NCI-H345 (cell line): ENCODE measurements at places on chromosomes 1 and 21.

GRCh38 chr1:53335661-53336060 is 7.8 kb upstream of the LRP8 start:
- no peak for DNase-seq

DNA sequence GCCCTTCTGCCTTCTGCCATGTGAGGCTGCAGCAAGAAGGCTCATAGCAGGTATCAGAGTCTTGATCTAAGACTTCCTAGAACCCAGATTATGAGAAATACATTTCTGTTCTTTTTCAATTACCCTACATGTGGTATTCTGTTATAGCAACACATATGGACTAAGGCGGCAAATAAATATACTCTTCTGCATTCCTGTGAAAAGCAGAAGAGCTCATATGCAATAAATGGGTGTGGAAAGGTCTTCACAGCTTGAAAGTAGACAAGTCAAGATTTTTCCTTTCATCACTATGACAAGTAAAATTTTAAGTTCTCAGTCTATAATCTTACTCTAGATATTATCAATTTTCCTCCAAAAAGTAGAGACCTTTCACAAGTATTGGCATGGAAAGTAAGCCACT is 36.6 kb downstream of the TNFSF18 start:
- DNase-seq: no peak

GRCh38 chr1:158506369-158506987 is 34.5 kb downstream of the OR10R2 start:
- no peak for DNase-seq

DNA sequence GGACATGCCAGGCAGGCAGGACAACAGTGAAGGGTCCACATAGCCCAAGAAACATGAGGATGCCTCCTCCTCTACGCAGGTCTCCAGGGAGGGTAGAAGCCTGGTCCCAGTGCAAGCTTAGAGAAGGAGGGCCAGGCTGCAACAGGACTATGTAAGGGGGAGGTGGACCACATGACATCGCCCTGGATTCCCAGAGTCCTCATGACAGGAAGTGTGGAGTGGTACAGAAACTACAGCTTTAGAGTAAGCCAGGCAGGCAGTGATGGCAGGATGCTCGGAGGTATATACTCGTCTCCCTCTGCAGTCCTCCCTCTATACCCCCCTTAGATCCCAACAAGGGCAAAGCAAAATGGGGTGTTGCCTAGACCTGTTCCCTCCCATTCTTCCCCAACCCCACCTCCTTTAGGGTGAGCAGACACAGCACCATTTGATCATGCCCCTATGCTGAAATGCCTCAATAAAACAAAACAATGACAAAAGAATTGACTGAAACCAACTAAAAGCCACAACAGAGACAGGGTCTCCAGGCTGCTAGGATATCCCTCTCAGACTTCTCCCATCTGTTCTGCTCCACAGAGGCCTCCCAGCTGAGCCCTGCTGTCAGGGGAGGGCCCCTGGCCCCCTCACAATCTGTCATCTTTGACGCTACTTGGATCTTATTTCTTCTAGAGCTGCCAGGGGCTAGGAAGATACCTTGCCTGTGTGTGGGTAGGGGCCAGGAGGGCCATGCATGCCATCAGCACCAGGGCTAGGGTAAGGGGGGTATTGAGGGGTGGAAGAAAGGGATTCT is 13.1 kb downstream of the FAM78B start:
- DNase-seq: no peak

GRCh38 chr1:100924212-100924611 is 28.3 kb downstream of the SLC30A7 start:
- no peak for DNase-seq

GRCh38 chr1:87644579-87645190 is 316.0 kb downstream of the LMO4 start:
- DNase-seq: peak; percentile 3

GRCh38 chr1:29166291-29166878 is 15.3 kb downstream of the SRSF4 start:
- DNase-seq: no peak

GRCh38 chr1:54812801-54813484 is 11.8 kb upstream of the TTC22 start:
- no peak for DNase-seq

DNA sequence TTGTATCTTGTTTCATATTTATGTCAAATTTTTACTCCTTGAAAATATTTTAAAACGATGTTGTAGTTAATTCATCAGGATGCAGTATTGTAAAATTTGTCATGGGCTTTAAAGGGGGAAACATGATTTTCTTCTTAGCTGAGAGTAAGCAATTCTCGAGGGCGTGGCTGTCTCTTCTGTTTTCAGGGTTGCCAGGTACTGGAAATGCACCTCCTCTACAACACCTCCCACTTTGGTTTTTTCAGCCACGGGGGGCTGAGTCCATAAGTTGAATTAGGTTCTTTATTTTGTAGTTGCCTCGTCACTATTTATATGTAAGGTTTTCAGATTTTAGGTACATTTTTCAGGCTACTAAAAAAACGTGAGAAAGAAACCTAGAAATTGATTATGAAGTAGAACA is 64.0 kb downstream of the PRDM2 start:
- no peak for DNase-seq

DNA sequence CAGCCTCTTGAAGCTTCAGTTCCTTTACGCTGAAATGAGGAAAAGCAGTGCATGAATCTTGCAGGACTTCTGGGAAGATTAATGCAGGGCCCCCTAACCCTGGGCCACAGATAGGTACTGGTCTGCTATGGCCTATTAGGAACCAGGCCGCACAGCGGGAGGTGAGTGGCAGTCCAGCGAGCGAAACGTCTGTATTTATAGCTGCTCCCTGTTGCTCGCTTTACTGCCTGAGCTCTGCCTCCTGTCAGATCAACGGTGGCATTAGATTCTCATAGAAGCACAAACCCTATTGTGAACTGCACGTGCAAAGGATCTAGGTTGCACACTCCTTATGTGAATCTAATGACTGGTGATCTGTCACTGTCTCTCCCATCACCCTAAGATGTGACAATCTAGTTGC is 130.2 kb downstream of the CHRM3 start:
- DNase-seq: no peak

- no peak for DNase-seq
Observed at GRCh38 chr1:247824023-247824422, at the start of gene OR14A16. TSS of gene OR14A16 (minus strand) at chr1:247824119. CDS start at chr1:247815729, 8,390 bp downstream.

GRCh38 chr1:14989931-14990728 is 163.4 kb upstream of the TMEM51 start:
- DNase-seq: no peak

DNA sequence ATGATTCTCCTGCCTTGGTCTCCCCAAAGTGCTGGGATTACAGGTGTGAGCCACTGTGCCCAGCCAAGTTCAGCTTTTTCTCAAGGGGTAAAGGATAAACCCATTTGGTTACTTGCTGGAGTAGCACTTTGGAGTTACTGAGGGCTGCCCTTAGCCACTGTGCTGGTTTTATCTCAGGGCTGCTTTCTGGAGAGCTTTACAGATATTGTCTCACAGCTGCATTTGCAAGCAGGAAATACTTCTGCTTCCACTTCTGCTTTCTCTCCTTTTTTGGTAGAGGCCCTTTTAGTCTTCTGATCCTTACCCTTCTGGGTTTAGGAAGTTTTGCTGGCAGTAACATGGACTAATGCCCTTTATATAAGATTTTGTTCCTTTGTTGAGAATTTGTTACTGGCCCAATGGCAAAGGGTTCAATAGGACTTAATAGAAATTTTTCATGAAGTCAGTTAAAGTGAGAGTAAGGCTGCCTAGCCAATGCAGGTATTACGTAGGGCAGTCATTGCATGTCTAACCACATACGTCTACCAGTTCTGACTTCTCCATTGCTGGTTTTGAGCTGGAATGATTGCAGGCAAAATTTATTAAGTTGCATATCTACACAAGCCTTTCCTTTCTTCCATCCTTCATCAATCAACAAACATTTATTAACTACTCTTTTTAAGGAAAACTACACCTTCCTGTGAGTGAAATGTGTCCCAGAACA is 24.4 kb downstream of the CAP1 start:
- DNase-seq: no peak

DNA sequence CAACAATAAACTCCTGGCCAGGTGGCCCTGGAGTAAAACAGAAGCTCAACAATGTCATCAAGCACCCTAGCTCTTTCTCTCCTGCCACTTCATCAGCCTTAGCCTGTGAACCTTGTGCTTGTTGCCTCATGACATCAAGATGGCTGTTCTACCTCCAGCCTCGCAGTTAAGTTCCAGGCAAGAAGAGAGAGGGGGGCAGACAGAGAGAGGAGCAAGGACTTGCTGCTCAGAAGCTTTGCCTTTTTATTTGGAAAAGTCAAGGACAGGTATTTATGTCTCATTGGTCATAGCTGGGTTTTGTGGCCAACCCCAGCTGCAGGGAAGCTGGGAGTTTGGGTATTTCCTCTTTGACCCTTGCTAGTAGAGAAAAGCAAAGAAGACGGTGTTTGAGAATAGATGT is 60.3 kb upstream of the GADD45A start:
- DNase-seq: no peak

DNA sequence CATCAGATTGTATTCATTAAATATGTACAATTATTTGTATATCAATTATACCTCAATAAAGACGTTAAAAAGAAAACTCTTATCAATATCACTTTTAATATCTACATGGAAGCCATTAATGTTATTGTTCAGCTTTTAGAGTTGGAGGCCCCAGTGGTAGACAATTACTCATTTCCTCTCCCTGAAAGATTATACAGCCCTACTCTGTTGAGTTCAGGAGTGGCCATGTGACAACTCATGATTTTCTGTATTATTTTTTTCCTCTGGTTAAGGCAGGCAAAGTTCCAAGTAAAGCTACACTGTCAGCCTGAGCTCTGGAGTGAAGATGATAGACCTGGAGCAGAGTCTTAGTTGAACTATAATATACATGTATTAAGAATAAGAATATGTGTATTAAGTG is 247.9 kb upstream of the B3GALT2 start:
- no peak for DNase-seq

GRCh38 chr21:38400195-38400919 is 97.9 kb downstream of the ERG start:
- no peak for DNase-seq

DNA sequence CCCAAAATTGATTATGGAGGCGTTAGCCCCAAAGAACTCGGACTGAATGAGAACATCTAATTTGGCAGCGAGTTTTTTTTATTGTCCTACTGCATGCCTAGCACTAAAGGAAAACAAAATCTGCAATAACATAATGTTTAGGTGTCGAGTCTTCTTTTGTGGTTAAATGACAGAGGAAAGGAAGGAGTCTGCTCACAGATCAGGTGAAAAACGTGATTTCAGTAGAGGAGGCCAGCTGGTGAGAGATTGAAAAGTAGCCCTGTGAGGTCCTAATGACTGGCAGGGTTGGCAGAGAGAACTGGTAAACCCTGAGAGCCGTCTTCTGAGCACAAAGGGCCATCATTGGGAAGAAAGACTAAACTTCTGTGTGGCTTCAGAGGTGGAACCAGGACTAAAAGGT is 24.2 kb downstream of the WDTC1 start:
- DNase-seq: no peak

DNA sequence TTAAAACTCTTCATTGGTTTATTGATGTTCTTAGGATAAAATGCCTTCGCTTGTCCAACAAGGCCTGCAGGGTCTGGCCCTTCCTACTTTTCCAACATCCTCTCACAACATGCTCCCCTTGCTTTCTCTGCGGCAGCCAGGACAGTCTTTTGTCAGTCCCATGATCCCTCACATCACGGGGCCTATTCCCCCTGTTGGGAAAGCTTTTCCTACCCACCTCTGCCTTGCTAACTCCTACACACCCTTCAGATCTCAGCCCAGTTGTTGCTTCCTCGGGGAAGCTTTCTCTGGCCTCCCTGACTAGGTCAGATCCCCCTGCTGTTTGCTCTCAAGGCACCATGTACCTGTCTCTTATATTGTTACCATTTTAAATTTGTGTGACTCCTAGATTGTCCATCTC is 19.0 kb downstream of the DLGAP3 start:
- DNase-seq: no peak

DNA sequence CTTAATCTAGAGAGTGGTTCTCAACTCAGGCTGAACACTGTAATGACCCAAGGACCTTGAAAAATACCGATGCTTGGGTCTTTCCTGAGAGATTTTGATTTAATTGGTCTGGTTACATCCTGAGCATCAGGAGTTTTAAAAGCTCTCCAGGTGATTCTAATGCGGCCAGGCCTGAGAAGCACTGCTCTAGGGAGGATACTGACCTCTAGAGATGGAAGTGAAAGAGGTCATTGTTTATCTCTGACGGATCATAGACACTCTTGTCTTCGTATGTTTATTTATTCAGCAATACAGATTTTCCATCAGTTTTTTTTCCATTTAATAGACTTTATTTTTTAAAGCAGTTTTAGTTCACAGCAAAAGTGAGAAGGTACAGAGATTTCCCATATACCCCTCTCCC is 54.5 kb upstream of the IGSF5 start:
- no peak for DNase-seq

DNA sequence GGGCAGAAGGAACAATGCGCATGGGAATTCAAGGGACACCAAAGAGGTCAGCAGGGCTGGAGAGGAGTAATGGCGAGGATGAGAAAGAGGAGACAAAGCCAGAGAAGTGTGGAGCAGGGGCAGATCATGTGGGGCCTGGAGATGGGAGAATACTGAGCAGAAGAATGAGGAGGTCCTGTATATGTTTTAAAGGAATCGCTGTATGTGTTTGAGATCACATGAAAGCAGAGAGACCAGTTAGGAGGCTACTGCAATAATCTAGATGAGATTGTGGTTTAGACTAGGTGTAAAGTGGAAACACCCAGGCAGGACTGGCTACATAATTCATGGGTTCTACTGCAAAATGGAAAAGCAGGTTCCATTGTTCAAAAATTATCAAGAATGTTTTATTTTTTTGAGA is 33.3 kb upstream of the SLC30A10 start:
- DNase-seq: no peak

DNA sequence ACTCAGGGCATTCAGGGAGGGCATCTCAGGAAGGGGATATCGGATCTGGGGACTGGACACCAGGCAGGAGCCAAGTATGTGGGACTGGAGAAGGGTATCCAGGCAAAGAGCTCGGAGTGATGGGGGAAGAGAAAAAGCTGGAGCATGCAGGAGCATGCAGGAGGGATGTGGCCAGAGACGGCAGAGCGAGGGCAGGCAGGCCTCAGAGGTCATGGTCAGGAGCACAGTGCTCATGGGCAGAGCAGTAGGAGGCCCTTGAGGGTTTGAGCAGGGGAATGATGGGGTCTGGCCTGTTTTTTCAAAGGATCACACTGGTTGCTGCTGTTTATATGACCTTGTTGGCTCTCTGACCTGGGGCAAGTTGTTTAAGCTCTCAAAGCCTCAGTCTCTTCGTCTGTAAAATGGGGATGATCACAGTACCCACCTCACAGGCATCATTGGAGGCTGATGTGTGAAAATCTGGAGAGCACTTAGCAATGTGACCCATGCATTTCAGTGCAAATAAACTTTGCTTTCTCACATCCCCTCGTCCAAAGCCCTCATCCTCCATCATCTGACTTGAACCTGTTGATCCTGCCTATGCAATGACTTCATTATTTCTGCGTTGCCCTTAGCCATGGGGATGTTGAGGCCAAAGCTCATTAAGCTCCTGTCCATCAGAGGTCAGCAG is 273.1 kb downstream of the MATN1 start:
- DNase-seq: no peak
